Activated CD4-positive, alpha-beta T cell treated with anti-CD3 and anti-CD28 coated beads, Interleukin-2, amount 50 U/mL, for 48 hours (primary cell): ENCODE measurements at places on chromosomes 7 and 10.

GRCh38 chr7:126993626-126994213 lies 259.0 kb downstream of the GRM8 start:
- DNase-seq: no peak

DNA sequence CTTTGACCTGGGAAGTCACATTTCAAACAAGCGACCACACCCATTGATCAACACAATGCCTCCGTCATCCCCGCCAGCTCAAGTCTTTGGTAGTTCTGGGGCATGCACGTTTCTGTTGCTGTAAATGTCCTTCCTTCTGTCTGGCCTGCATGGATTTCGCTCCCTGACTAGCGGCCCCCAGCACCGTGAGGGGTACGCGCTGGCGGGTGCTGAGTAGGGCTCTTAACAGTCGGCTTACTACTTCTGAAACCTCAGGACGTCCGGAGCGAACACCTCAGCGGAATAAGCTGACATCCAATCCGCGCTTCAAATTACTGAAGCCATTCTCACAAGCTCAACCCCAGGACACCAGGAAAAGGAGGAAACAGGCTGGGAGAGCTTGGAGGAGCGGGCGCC lies 505 bp downstream of the NUDCD3 start:
- DNase-seq: no peak

DNA sequence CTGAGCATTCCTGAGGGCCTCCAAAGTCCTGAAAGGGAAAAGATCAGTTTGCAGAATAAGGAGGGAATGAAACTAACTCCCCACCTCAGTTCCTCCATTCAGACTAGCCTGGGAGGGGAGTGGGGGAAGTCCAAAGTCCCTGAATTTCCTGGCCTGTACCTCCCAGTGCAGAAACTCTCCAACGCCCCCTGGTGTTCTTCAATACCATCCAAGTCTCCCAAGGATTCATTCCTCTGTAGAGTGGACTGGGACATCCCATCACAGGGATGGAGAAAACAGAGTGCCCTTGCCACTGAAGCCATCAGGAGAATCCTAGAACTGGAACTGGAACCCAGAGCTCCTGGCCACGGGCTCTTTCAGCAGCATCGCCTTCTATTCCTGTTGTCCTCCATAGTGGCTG lies 1.6 kb upstream of the COL13A1 start:
- DNase-seq: no peak

DNA sequence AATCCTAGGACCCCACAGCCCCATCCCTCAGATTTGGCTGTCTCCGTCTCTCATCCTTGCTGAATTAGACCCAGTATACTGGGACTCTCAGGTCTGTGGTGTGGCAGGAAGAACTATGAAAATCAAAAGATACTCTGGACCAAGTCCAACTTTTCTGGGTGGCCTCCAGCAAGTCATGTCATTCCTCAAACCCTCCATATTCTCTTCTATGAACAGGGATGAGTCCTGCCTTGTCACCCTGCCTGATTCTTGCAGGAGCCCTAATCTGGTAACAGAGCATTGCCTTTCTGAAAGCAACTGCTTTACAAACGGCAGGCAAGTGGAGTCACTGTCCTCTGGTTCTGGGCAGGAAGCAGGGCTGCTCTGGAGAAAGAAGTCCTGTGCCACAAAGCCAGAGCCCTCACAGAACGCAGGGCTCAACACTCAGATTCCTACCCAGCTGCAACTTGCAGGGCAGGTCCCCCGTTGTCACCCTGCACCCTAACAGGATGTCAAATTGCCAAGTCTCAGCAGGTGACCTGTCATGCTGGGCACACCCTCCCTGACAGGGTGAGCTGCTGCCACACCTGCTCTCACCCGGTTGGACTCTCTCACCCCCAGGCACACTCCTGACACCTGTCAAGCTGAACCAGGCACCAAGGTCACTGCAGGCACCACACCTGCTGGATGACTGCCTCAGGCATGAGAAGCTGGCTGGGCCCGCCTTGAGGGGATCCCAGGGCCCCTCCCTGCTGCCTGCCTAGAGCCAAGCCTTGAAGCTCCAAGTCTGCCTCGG lies 227.7 kb downstream of the KCNMA1 start:
- no peak for DNase-seq

GRCh38 chr7:80218723-80219122 lies 84.1 kb downstream of the GNAI1 start:
- no peak for DNase-seq

GRCh38 chr7:80967071-80967916 lies 48.4 kb upstream of the SEMA3C start:
- DNase-seq: no peak

GRCh38 chr10:45653454-45653853 lies 19.1 kb downstream of the ZFAND4 start:
- no peak for DNase-seq

DNA sequence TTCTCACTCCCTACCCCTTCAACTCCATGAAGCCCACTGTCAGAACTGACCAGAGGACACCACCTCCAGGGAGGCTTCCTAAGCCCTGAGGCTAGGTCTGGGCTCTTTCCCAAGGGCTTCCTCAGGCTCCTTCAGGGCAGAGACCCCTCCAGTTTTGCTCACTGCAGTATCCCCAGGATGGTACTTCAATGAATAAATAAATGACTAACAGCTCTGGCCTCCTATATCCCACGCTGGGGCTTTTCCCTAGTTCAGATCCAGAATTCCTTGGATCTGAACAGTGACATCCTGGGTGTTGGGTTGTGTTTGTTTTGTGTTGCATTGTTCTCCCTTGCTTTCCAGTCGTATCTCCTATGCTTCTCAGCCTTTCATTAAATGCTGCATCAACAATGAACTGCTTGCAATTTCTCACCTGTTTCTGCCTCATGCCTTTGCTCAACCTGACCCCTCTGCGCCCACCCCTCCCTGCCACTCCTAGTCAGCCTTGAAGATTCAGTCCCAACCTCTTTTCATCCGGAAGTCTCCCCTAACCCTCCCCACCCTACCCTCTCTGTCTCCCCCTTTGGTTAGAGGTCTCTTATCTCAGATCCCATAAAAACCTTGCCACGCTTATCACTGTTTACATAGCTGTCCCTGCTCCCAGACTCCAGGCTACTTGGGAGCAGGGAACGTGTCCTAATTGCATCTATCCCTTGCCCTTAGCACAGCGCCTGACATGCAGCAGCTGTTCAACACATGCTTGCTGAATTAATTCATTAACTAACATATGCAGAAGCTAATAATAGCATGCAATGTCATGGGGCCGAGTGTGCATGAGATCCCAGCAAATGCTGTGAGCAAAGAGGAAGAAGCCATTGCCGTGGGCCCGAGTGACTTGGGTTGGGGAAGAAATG lies 41.7 kb downstream of the PPP1R3C start:
- no peak for DNase-seq

GRCh38 chr10:78853864-78854263 lies 214.9 kb upstream of the ZMIZ1 start:
- DNase-seq: no peak

GRCh38 chr7:28640001-28640400 lies 227.7 kb downstream of the CREB5 start:
- no peak for DNase-seq

DNA sequence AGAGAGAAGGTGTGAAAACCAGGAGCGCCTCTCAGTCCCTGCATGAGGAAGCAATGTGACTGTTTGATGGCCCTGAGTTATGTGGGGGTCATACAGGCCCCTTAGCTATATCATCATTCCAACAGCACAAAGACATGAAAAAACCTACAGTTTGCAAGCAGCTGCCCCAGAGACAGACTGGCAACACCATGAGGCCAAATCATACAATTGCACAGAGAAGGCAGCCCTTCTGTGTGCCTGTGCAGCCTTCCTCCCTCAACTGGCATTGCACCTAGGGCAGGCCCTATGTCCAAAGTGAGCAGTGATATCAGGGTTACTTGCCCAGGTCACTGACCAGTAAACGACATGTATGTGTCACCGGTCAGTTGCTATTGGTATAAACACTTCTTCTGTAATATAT lies 41.6 kb downstream of the GPRIN2 start:
- DNase-seq: no peak

- no peak for DNase-seq
These were observed 172.6 kb upstream of the CACNA2D1 start for GRCh38 chr7:82616059-82616728.

GRCh38 chr10:61061923-61062504 lies 118.0 kb upstream of the RHOBTB1 start:
- no peak for DNase-seq

DNA sequence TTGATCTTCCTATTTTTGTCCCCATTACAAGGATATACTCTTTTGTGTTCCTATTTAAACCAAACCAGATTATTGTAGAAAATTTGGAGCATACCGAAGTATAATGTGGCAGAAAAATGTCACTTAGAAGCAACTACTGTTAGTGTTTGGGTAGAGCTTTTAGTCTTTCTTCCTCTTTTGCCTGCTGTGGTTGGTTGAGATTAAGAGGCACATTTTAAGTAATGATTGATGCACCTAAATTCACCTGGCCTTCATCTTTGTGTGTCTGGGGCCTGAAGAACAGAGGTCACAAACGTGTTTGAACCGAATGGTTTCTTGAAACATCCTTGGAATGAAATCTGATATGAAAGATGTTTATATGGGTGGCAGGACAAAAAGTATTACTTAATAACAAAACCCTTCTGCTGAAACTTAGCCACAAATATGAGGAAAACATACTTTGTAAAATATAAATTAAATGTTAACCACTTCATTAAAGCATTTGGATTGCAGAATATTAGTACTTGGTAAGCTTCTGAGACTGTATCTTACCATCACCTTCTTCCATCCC lies 2.6 kb downstream of the BPGM start:
- DNase-seq: no peak

DNA sequence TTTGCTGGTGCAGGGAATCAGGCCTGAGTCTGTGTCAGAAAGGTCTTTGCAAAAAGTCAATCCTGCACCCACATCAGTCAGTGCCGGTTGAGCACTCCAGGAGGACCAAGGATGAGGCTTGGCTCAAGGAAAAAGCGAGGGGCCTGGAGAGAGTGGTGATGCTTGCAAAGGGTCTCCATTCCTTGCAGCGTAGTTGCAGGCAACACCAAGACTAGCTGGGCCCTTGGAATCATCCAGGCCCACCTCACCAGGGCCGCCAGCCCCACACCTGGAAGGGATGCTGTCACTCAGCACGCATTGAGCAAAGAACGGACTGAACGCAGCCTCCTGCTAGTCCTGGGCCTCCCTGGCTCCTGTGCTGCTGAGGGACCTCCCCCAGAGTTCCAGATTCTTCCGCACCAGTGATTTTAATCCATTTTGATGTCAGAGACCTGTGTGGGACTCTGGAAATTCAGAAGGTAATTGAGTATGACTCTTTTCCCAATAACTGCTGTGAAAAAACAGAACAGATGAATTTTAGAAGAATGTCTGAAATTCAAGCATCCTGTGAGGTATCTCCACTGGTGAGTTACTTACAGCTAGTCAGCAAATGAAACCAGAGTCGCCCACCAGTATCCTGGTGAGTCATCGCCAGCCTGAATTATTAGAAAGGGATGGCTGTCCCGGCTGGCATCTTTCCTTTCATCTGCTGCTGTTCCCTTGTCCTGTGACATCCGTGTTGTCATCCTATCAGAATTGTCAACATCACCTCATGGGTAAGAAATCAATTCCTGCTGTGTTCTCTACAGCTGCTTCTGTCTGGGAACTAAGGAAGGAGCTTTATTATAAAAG lies 150.8 kb upstream of the NPS start:
- DNase-seq: no peak

DNA sequence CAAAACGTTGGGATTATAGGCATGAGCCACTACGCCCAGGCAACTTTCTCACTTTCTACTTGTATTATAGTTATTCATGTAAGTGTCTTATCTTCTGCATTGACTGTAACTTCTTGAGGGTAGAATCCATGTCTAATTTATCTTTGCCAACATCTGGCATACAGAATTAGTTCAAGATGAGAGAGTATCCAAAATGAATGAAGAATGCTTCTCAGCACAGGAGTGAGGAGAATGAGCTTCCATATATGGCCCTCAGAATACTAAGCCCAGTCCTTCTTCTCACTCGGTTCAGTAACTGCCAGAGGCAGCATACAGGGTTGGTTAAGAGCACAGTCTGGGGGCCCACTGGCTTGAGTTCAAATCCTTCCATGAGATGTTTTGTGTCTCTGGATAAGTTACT lies 75.0 kb upstream of the LRRC17 start:
- no peak for DNase-seq

DNA sequence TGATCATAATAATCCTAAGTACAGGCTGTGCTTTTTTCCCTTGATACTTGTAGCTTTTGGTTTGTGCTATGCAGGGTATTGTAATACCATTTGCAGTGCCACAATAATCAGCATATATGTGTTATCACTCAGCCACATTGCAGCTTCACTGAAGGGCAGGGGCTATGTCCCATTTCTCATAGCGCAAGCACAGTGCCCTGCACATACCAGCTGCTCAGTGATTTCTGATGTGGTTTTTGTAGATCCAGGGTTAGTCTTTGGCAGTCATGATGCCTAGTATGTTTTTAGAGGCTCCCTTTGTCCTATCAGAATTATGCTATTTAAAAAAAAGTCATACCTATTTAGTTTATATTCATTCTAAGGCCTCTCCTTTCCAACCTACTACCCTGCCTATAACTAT lies 25.8 kb downstream of the MET start:
- no peak for DNase-seq

DNA sequence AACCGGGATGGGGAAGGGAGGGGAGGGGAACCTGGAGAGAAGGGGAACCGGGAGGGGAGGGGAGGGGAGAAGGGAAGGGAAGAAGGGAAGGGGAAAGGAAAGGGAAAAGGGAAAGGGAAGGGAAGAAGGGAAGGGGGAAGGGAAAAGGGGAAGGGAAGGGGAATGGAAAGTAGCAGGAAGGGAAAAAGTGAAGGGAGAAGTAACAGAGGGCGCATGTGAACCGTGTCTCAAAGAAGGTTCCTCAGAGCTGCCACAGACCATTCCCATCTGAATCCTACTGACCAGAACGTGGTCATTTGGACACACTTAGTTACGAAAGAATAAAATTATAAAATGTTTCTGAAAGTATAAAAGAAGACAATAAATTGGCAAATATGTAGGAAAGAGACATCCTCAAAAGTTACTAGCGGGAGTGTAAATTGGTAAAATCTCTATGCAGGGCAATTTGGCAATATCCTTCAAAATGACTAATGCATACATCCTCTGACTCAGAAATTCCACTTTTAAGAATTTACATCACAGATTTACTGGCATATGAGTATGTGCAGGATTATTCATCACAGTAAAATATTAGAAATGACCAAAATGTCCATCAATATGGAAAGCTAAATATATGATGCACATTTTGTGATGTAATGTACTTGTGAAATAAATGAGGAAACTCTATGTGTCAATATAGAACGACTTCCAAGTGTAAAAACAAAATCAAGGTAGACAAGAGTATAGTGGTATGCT lies 12.9 kb downstream of the C10orf67 start:
- DNase-seq: no peak

DNA sequence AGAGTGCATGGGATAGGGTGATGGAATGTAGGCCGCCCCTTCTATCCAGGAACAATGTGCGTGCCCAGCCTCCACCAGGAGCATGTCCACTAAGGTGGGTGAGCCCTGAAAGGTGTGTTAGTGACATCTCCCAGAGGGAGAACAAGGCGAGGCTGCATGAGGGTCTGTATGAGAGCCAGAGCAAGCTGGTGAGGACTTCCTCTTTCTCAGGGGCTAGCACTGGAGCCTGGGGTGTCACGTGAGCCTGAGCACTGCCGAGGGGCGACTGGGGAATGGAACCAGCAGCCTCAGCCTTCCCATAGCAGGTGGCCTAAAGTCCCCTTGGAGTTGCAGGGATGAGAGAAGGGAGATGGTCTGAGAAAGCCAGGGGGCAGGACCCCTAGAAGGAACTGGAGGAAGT lies 156.3 kb upstream of the COBL start:
- no peak for DNase-seq

- DNase-seq: no peak
These were observed 25.2 kb downstream of the ABCB1 start for GRCh38 chr7:87575521-87575920.
